Transverse colon (tissue), 4 donors: ENCODE measurements at places on chromosomes 5 and 9. TPM values are rescaled to one million over a fixed set of nuclear protein-coding genes. Genes with fewer than 3 reads are reported as not detected.

The DAB2 gene
- total RNA-seq: 45.1 TPM

The SCGB3A2 gene
- not detected for total RNA-seq

The RICTOR gene
- total RNA-seq: 28.8 TPM

The CFAP90 gene
- not detected for total RNA-seq

The CARTPT gene
- total RNA-seq: not detected

The CNTNAP3 gene
- 1.6 TPM for total RNA-seq

The OR1J2 gene
- total RNA-seq: not detected

The SPATA31A3 gene
- not detected for total RNA-seq

DNA sequence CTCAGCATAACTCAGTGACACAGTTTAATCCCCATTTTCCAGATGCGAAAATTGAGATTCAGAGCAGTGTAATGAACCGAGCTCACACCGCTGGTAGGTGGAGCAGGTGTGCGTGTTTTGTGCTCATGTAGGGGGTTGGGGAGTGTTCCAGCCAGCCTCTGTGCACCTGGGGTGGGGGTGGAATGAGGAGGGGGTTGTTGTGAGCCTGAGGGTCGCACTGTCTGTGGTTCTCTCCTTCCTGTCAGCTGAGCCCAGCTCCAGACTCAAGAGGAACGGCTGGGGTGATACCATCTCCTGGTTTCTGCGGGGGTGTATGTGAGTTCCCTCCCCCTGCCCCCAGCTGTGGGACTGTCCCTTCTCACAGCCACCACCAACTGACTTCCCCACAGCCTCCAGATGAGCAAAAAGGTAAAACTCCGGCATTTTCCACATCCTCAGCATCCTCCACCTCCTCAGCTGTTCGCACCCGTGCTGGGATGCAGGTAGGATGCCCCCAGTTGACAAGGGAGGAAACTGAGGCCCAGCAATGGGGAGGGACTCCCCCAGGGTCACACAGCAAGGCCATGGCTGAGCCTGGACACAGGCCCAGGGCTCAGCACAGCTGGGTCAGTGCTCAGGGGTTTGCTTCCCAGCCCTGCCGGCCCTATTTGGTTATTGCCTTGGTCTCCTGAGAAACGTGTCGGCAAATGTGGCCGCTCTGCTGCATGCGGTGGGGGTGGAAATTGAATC is 2.1 kb downstream of the SH2D3C start:
- DNase-seq: peak; percentile 78
- peak overlapping the region; percentile 27 for H3K4me3 ChIP-seq
- H3K27me3 ChIP-seq: no peaks in the 10 kb centered on the region
- H3K4me1 ChIP-seq: peaks cover 15% of the 10 kb centered on the region
- H3K36me3 ChIP-seq: no peaks in the 10 kb centered on the region

DNA sequence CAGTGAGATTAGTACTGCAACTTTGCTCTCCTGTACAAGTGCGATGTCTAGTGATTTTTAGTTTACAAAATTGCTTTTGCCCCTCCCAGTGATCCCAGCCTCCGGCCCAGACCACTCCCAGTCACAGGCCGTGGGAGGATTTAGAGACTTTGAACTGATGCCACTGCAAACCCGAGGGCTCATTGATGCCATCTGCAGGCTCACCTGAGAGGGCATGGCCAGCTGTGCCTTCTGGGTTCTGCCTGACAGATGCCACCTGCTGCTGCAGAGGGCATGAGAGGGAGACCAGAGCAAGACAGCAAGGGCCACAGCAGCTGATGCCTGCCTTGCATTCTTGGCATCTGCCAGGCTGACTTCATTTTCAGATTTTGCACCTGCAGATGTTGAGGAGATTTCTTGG is 593.8 kb downstream of the CDK5RAP2 start:
- H3K4me1 ChIP-seq: no peaks in the 10 kb centered on the region
- DNase-seq: no peak
- no peak overlapping the region for H3K27ac ChIP-seq
- H3K27me3 ChIP-seq: no peaks in the 10 kb centered on the region
- no peaks in the 10 kb centered on the region for H3K36me3 ChIP-seq

DNA sequence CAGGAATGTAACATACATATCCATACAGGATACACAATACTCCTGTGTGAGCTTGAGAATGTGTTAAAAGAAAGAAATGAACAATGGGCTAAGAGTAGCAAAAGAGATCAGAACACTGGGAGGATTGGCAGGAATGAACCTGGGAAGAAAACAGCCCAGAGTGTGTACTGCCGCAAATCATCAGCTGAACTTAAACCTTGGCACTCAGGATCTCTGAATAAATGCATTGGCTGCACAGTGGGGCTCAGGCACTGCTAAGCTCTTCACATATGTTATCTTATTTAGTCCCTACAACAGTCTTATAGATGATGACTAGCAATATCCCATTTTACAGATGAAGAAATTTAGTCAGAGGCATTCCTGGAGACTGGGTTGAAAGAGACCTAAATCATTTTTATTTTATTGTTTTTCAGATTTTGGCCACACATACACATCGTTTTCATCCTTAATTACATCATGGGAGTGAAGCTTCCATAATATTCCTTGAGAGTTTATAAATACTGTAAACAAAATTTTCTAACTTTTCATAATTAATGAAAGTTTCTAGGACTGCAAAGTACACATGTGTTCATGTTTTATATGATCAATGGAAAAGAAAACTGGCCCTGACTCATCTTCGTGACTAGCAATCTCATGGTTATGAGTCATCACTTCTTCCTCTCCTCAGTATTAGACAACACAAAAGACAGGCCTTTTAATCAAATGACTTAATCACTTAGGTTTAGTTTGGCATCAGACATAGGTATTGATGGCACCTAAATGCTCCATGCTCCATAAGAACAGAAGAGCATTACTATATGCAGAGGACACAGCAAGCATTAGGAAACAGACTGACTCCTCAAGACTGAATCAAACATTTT is 59.2 kb downstream of the CDH18 start:
- no peak overlapping the region for H3K27ac ChIP-seq
- H3K27me3 ChIP-seq: no peaks in the 10 kb centered on the region
- no peak for DNase-seq
- no peaks in the 10 kb centered on the region for H3K4me1 ChIP-seq
- H3K4me3 ChIP-seq: no peak overlapping the region
- H3K36me3 ChIP-seq: no peaks in the 10 kb centered on the region

DNA sequence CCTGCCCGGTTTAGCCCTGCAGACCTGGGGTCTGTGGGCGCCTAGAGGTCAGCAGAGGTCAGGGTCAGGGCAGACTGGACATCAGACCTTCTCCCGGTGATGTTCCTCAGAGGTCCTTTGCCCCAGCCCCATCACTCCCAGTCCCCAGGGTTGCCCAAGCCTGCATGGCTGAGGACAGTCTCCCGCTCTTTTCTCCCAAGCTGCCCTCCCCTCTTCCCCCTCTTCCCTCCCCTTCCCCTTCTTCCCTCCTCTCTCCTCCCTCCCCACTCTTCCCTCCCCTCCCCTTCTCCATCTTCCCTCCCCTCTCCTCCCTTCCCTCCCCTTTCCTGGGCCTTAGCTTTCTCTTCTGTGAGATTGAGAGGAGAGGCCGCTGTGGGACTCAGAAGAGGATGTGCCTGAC is 10.4 kb downstream of the LHX3 start:
- peaks cover 100% of the 10 kb centered on the region for H3K27me3 ChIP-seq
- H3K4me1 ChIP-seq: no peaks in the 10 kb centered on the region
- no peak overlapping the region for H3K4me3 ChIP-seq
- no peak for DNase-seq
- no peak overlapping the region for H3K27ac ChIP-seq

DNA sequence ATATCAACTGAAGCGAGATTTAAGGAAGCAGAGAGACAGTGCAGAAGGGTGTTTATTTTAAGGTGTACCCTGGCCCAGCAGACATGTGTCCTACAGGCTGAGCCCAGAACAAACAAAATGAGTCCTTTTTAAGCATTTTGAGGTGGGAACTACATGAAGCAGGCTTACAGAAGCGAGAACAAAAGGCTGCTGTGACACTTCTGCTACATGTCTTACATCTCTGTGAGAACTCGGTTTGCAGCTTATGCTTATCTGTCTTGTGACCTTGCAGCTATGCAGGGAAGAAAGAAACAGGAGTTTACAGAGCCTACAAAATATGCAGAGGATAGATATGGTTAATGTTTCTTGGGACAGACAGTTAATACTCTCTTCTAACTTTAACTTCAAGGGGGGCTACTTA is 295.9 kb downstream of the CEMIP2 start:
- no peaks in the 10 kb centered on the region for H3K36me3 ChIP-seq
- no peaks in the 10 kb centered on the region for H3K27me3 ChIP-seq
- no peak overlapping the region for H3K4me3 ChIP-seq
- H3K4me1 ChIP-seq: no peaks in the 10 kb centered on the region
- no peak for DNase-seq

DNA sequence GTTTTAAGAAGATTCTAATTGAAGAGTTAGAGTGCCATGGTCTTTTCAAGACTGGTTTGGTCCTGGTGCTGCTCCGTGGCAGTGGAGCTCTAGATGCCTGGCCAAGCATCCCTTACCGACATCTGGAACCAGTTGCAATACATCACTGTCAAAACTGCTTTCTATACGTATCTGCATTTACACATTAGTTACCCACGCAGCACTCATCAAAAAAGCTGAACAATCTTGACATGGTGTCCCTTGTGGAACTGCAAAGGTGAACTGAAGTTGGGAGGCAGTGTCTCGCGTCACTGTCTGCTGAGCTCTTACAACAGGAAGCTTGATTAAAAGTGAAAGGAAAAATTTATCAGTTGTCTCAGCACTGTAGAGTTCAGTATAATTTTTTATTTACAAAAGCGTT is 82.6 kb downstream of the PBX3 start:
- H3K4me1 ChIP-seq: peaks cover 3% of the 10 kb centered on the region
- no peaks in the 10 kb centered on the region for H3K27me3 ChIP-seq
- H3K36me3 ChIP-seq: no peaks in the 10 kb centered on the region
- H3K4me3 ChIP-seq: no peak overlapping the region
- DNase-seq: no peak

DNA sequence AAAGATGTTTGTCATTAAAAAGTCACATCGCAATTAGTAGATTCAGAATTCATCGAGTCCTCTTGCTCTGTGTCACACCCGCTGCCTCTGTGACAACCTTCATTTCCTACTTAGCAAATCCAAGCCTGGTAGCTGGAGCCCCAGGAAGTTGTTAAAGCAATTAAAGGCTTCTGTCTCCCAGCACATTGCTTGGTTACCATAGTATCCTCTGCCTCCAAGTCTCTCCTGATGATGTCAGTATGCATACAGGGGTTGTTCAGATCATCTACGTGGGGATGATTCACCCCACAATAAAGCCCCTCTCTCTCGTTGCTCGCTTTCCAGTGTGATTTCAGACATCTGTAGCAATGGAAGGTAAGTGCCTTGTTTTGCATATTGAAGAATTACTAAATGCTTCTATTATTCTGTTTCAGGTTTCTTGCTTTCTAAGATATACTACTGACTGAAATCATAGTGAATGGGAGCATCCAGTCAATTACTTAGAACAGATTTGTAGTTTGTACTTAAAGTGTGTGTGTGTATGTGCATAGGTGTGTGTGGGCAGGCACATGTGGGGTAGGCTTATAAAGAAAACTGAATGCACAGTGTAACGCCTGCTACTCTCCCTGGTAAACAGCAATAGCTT is 52.9 kb downstream of the PAM start:
- H3K36me3 ChIP-seq: no peaks in the 10 kb centered on the region
- H3K27ac ChIP-seq: no peak overlapping the region
- no peak overlapping the region for H3K4me3 ChIP-seq
- DNase-seq: peak; percentile 11

GRCh38 chr5:136675769-136676168 is 310.4 kb upstream of the TRPC7 start:
- H3K4me3 ChIP-seq: no peak overlapping the region
- H3K27me3 ChIP-seq: no peaks in the 10 kb centered on the region
- H3K27ac ChIP-seq: no peak overlapping the region
- no peaks in the 10 kb centered on the region for H3K36me3 ChIP-seq
- H3K4me1 ChIP-seq: no peaks in the 10 kb centered on the region
- DNase-seq: no peak

GRCh38 chr5:152004095-152004494 is 79.4 kb upstream of the GLRA1 start:
- no peak for DNase-seq
- no peaks in the 10 kb centered on the region for H3K4me1 ChIP-seq
- H3K27me3 ChIP-seq: no peaks in the 10 kb centered on the region

GRCh38 chr9:95124582-95125367 is 192.7 kb downstream of the FANCC start:
- no peaks in the 10 kb centered on the region for H3K4me1 ChIP-seq
- no peak for DNase-seq
- H3K27me3 ChIP-seq: no peaks in the 10 kb centered on the region
- H3K4me3 ChIP-seq: no peak overlapping the region
- no peak overlapping the region for H3K27ac ChIP-seq

DNA sequence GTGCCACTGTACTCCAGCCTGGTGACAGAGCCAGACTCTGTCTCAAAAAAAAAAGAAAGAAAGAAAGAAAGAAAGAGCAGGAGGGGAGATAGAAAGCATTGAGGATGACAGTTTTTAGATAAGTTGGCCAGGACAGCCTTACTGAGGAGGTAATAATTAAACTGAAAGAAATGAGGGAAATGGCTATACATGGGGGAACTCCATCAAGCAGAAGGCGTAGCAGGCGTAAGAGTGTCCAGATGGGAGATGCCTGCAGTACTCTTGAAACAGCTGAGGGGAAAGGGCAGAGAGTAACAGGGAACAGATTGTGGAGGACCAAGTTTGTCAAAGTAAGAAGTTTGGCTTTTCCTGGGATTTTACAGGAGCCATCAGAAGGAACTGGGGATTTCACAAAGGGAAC is 57.5 kb downstream of the HMGCS1 start:
- no peaks in the 10 kb centered on the region for H3K27me3 ChIP-seq
- H3K36me3 ChIP-seq: no peaks in the 10 kb centered on the region
- no peak overlapping the region for H3K27ac ChIP-seq
- H3K4me1 ChIP-seq: no peaks in the 10 kb centered on the region
- no peak overlapping the region for H3K4me3 ChIP-seq
- DNase-seq: no peak

- no peaks in the 10 kb centered on the region for H3K27me3 ChIP-seq
- H3K27ac ChIP-seq: no peak overlapping the region
- no peaks in the 10 kb centered on the region for H3K36me3 ChIP-seq
- no peak for DNase-seq
Measured at GRCh38 chr9:20048985-20049384, 260.1 kb upstream of the SLC24A2 start.

GRCh38 chr9:136387217-136387616 is 12.8 kb downstream of the SNAPC4 start:
- no peaks in the 10 kb centered on the region for H3K4me1 ChIP-seq
- no peak for DNase-seq
- no peak overlapping the region for H3K27ac ChIP-seq
- H3K4me3 ChIP-seq: no peak overlapping the region
- H3K27me3 ChIP-seq: no peaks in the 10 kb centered on the region

DNA sequence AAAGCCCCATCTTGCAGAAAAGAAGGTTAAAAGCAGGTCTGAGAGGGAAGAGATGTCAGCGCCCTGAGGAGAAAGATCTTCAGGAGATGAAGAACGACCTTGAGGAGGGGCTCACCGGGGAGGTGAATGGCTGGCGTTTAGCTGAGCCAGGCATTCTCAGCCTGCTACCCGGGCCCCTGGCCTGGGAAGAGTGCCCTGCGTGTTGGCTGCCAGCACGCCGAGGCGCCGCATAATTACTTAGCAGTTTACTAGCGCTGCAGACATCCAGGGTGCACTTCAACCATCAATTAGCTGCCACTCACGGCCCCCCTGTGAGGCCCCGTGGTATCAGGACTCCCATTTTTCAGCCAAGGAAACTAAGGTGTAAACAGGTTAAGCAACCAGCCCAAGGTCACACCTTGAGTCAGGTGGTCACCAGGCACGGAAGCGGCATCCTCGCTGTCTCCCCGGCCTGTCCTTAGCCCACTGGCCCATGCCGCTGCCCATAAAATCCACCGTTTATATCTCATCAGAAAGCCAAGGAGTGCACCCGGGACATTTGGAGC is 551.9 kb downstream of the BNC2 start:
- no peak for DNase-seq
- no peaks in the 10 kb centered on the region for H3K4me1 ChIP-seq
- H3K4me3 ChIP-seq: no peak overlapping the region
- no peaks in the 10 kb centered on the region for H3K36me3 ChIP-seq
- H3K27me3 ChIP-seq: no peaks in the 10 kb centered on the region
